ENCODE measurements at places on chromosomes 7 and 10.

- DNase-seq, result no peak
Measured at GRCh38 chr7:4077980-4078379, 604.1 kb upstream of the FOXK1 start.

- DNase-seq, result no peak
Measured at GRCh38 chr10:69317175-69317604, 38.9 kb downstream of the HK1 start.

DNA sequence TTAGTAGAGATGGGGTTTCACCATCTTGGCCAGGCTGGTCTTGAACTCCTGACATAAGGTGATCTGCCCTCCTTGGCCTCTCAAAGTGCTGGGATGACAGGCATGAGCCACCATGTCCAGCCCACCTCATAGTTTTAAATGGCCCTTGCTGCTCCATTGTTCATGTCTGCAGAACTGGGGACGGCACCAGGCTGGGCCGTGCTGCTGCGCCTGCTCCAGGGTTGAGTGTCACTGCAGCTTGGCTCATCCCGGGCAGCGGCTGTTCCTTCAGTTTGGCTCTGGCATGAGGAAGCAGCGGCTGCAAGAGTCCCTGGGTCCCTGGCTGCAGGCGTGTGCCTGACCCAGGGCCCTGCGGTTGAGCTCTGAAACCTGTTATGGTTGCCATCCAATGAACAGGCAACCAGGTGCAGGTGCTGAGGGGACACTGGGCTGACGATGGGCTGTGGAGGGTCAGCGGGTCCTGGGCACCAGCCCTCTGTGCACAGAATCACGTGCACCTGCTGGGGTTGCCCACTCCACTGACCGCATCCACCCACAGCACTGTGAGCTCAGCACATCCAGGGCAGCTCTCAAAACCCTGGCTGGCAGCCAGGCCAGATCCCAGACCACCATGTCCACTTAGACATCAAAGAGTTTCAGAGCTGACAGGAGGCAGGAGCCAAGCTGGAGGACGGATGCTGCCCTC lies 70.2 kb upstream of the PPP2R2D start:
- DNase-seq, result no peak

DNA sequence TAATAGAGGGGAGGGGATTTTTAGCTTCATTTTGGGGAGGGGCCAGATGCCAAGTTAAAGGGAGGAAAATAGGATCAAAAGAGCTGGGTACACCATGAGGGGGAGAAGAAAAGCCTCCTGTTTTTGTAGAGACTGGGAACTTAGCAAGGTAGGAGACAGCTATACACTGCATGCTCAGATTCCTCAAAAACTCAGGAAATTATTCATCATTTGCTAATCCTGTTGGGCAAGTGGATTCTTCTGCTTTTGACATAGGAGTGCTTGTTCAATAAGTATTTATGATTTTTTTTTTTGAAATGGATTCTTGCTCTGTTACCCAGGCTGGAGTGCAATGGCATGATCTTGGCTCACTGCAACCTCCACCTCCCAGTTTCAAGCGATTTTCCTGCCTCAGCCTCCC lies 73.4 kb downstream of the LYZL2 start:
- DNase-seq, result no peak

DNA sequence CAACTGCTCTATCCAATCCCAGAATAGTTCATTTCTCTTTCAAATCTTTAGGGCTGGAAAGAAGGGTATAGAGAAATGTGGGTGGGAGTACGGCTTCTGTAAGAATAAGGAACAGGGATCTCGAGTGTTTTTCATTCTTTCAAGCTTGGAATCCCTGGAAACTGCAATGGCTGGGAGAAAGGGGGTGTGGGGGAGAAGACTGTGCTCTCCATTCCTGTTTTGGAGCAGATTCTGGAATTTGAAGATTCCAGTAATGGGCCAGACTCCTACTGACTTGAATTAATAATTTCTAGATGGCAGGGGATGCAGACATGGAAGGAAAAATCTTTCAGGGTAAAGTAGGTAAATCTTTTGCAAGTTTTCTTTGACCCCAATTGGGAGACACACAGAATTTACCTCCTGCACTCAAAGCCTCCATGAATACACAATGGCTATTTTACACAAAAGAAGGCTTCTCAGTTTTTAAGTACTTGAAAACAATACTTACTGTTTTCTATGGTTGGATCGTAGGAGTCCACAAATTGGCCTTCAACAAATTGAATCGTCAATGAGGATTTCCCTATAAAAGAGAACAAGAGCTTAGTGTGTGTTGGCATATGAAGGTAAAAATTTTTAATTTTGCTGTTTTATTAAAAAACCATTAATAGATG lies 29.1 kb downstream of the RHEB start:
- DNase-seq, result no peak

GRCh38 chr10:79381804-79382221 lies 34.5 kb downstream of the PPIF start:
- DNase-seq, result no peak

DNA sequence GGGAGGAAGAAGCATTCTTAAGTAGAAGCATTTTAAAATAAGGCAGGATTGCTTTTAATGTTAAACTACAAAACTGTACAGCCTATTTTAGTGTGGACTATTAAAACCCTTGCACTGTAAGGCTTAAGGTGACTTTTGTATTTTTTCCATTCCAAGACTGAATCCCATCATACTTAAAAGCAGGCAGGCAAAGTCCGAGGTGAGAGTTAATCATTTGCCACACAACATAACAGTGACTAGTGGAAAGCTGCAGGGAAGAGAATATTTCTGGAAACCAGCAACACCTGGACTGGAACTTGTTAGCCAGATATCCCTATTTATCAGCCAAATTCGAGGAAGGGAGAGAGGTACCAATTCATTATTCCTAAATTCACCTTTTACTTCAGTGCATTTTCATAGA lies 3.5 kb downstream of the PRR15 start:
- DNase-seq, result no peak

- DNase-seq, result no peak
Measured at GRCh38 chr7:10315881-10316280, 657.8 kb upstream of the PHF14 start.

GRCh38 chr7:116610210-116610609 lies 61.8 kb upstream of the MET start:
- no peak for DNase-seq

DNA sequence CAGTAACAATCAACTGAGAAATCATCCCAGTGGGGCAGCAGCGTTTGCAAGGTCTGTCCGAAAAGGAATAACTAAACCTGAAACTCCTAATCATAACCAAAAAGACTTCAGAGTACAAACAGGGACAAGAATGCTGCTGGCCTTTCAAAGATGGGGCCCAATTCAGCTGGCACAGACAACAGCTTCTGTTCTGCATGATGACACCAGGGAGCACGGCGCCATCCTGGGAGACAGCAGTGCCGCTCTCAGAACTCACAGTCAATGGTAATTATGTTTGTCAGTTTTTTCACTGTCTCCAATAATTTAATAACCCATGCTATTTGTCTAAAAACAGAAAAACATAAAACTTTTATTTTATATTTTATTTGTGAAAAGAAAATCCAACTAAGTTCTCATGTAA lies 90.0 kb downstream of the LARP4B start:
- DNase-seq, result no peak

GRCh38 chr7:30144657-30145306 lies 10.0 kb downstream of the MTURN start:
- peak; percentile 24 for DNase-seq

GRCh38 chr7:132577206-132578049 lies 1.2 kb upstream of the PLXNA4 start:
- peak; percentile 74 for DNase-seq

DNA sequence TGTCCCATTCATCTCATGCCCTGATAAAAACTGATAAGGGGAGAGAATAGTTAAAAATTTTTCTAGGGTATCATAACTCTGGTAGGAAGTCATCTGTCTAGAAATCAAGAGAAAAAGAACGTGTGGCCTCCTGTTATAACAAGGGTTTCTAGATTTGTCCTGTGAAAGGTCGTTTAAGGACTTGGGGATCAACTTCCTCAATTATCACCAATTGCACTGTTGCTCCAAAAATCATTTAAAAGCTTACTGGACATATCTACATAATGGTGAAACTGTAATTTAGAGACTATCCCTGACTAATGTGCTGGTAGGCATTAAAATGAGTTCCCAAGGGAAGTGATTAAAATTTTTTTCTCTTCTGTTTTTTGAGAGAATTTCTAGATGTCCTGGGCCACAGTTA lies 58.2 kb downstream of the GPR141 start:
- no peak for DNase-seq

DNA sequence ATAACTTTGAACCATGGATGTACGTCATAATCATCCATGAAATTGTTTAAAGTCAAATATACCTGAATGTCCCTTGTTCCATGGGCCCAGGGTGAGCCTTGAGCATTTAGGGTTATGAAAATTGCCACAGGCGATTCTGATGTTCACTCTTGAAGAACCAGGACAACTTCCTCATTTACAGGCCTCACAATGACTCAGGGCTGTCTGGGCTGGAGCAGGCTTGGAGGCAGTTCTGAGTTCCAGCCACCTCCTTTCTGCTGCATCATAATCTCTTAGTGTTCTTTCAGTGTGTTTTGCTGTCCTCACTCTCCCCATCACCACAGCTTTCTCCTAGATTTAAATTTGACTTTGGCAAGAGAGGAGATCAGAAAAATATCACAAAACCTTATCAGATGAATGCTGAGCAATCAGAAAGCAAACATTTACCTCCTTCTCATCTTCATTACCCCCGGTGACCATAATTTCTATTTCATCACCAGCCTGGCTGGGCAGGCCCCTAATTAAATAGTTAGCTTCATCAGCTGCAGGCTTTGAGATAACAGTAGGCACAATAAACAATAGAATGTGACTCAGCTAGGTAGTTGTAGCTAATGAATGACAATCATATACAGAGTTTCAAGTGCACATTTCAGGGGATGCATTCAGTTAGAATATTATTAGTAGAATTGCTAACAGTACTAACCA lies 571.0 kb downstream of the SH2D4B start:
- no peak for DNase-seq

DNA sequence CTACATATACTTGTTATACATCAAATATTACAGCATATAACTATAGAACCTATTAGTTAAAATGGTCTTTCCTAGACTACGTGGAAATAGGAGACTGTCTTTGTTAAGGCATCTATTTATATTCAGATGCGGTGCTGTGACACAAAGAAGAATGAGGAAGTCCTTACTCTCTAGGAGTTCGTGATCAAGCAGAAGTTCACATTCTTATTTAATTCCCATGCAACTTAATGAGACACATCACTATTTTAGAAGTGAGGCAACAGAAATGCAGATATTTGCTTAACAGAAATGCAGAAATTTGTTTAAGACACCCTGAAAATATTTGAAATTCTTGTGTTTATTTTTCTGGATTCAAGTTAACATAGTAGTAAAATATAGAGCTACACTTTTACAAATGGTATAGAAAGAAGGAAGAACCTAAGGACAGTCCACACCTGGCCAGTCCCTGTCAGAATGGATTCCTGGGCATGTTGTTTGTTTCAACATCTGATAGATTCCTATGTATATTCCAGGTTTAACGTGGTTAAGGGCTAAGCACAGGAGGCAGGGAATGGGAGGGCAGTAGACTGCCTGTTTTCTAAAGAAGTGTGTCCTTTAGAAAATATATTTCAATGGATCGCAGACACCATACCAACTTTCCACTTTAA lies 70.6 kb upstream of the NXPH1 start:
- DNase-seq, result no peak

- DNase-seq, result no peak
Measured at GRCh38 chr10:16768702-16769101, 48.5 kb downstream of the RSU1 start.

DNA sequence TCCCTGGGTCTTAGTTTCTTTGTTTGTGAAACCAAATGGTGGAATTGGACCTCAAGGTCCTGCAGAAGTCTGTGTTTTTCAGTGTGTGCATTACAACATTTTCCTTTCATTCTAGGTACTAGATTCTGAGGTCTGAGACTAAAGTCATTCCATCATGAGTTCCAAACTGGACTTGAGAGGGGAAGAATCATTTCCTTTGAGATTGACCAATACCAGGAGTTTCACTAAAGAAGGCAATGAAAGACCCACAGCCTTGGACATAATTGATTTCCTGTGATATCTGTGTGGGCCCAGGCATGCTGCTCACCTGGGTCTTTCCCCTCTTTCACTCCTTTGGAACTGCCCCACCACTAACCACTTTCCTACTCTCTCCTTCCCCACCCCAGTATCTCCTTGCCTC lies 18.2 kb downstream of the TAS2R41 start:
- DNase-seq, result no peak

DNA sequence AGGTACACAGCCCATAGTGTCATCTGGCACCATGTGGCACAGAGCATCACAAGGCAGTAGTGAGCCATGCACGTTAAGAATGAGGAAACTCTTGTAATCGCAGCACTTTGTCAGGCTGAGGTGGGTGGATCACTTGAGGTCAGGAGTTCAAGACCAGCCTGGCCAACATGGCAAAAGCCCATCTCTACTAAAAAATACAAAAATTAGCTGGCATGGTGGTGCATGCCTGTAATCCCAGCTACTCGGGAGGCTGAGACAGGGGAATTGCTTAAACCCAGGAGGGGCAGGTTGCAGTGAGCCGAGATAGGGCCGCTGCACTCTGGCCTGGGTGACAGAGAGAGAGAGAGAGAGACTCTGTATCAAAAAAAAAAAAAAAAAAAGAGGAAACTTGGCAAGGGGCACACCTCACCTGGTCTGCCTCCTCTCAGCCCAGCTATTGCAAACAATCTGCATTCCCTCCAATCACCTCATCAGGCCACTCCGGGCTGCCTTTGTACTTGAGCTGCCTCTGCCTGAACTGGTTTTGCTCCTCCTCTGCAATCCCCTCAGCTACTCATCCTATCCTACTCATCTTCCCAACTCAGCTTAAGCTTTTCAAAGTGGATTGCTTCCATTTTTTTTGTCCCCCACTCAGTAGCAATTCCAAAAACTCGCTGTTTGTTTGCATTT lies 46.0 kb upstream of the OPTN start:
- no peak for DNase-seq

- no peak for DNase-seq
Measured at GRCh38 chr10:105585171-105585570, 944.1 kb downstream of the SORCS3 start.

DNA sequence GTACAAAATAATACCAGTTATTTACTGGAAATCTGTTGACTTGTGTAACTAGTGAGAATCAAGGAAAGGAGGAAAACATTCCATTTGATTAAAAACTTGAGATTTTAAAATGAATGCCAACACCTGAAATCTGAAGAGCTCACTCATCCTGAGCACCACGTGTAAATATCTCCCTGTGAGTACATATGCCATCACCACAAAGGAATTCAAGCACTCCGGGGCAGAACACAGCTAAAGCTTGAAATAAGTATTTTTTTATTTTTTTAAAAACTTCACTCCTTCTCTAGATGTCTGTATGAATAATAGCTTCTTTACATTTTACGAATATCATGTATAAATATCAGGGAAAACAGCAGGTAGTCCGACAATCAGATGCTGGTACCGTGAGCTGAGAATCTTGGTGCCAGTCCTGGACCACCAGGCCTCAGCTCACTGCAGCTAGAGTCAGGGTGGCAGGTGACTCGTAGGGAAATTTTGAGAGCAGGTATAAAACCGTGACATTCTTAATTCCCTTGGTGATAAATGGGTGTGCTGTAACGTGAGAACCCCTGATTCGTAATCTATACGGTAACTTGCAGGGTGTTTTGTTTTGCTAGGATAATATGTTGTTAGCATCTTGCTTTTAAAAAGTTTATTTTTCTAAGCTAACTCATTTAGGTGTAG lies 12.7 kb downstream of the LMTK2 start:
- DNase-seq, result peak; percentile 13
